ENCODE measurements at places on chromosomes 2 and 18.

- no peak for DNase-seq
Observed at GRCh38 chr2:200172944-200173581, 133.4 kb upstream of the SPATS2L start.

- DNase-seq, result no peak
Observed at GRCh38 chr2:127695491-127696472, 5.5 kb upstream of the SFT2D3 start.

DNA sequence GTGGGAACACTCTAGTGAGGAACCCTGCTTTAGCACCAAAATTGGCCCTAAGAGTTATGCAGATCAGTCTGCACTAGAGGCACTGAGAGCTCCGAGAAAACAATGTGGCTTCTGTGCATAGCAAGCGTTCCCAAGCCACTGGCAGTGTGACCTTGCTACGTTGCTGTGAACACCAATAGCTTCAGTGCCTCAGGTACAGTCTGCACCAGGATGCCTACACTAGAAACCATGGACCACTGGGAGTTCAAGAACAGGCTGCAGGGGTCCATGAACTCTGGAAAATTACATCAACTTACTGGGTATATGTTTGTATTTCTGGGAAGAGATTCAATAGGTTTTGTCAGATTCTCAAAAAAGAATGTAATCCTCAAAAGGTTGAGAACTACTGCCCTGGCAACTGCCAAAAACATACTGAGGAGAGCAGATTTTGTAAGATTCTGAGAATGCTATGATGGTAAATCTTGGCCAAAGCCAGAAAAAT lies 18.3 kb upstream of the SP3 start:
- DNase-seq, result no peak

- no peak for DNase-seq
Observed at GRCh38 chr18:65282096-65282495, 468.7 kb upstream of the CDH7 start.

- no peak for DNase-seq
Observed at GRCh38 chr2:175698061-175698460, 304.0 kb downstream of the LNPK start.

GRCh38 chr18:43278355-43278754 lies 1.1 kb upstream of the SYT4 start:
- DNase-seq, result no peak

DNA sequence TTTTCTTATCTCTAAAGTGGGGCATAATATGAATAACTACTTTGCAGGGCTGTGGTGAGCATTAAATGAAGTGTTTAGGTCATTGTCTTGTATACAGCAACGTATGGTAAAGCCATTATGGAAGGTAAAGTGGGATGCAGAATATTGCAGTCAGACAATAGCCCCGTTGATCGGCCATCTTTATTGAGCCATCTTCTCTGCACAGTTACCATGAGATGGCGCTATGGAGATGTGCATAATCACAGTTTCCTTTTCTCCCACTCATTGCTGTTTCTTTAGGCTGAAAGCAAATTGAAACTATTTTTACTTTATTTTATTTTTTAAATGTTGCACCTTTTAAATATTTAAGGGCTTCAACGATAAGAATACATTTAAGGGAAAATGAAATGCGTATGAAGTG lies 108.9 kb downstream of the THSD7B start:
- no peak for DNase-seq

GRCh38 chr2:219225350-219225749 lies 4.1 kb downstream of the ATG9A start:
- DNase-seq, result no peak

GRCh38 chr18:43751203-43751602 lies 473.9 kb upstream of the SYT4 start:
- DNase-seq, result no peak

GRCh38 chr2:214450118-214450894 lies 39.5 kb downstream of the VWC2L start:
- DNase-seq, result no peak

GRCh38 chr2:225425284-225425683 lies 25.8 kb downstream of the NYAP2 start:
- no peak for DNase-seq

- DNase-seq, result no peak
Observed at GRCh38 chr2:215366440-215367032, 54.7 kb downstream of the ATIC start.

DNA sequence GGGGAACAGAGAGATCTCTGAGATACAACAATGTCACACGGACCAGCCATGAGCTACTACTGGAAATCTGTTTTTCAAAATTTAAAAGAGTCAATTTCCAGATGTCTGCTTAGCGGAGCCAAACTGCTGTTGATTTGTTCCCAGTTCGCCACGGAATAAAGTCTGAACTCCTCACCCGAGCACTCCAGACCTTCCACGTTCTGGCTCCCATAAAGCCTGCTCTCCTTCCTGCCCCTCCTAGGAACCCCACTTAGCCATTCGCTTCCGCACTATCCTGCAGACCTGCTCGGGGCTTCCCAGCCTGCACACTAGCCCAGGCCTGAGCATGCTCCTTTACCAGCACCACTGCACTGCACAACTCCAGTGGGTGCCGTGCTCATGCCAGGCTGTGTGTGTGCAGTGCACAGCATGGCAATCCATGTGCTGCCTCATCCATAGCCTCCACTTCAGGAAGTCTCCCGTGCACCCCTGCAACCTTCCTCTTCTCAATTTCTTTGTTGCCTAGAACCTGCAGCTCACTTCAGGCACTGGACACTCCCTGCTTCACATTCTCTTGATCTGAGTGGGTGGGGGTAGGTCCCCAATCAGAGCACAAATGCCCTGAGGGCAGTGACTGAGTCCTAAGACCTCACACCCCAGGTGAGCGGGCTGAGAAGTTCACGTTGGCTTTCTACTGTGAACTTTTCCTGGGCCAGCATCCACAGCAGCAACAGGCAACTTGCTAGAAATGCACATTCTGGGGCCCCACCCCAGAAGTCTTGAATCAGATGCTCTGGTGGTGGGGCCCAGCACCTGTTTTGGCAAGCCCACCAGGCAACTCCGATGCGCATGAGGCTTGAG lies 53.7 kb downstream of the ZBTB7C start:
- no peak for DNase-seq

DNA sequence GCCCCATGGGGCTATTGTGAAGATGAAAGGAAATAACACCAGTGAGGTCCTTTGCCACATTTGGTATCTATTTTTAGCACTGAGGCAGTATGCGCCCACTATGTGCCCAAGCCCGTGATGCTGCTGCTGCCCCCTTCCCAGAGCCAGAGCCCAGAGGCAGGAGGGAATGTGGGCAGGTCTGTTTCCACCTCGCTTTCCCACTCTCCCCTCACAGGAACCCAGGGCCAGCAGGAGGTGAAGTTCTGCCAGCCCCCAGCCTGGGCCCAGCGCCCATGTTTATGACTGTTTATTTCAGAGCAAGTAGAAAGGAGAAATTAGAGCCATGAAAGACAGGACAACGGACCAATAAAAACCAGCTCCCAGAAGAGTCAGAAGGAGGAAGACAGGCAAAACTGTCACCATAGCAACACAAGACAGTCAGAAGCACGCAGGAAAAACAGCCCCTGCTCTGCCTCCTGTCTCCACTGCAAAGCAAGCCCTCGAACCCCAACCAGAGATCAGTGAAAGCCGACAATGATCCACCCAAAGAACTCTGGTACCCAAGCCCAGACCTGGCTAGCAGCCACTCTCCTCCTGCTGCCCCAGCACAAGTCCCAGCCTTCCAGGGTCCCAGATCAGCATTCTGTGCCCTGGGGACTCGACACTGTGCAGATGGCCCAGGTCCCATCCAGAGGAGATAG lies 1.4 kb downstream of the CYRIA start:
- DNase-seq, result no peak

DNA sequence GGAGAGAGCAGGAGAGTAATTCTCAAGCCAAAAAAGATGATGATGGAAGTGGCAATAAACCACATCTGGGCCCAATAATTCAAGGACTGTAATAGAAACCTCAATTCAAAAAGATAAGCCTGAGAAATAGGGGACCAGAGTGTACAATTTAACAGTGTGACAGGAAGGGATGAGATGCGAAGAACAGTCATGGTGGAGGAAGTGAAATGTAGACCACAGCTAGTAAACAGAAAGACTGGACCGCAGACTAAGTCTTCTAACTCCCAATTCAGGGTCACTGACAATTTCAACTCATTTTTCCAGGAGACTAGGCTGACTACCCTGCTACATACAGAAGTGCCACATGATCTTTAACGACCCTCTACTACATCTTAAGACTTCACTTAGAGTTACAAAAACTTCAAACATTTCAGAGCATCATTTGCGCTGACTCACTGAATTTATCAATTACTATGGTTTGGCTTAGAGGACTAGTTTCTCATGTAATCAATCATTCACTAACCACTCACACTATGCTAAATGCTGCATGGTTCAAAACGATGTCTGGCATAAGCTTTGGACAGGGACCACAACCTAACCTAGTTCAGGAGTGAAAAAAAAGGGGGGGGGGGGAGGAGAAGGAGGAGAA lies 9.0 kb downstream of the CUL3 start:
- DNase-seq, result no peak

DNA sequence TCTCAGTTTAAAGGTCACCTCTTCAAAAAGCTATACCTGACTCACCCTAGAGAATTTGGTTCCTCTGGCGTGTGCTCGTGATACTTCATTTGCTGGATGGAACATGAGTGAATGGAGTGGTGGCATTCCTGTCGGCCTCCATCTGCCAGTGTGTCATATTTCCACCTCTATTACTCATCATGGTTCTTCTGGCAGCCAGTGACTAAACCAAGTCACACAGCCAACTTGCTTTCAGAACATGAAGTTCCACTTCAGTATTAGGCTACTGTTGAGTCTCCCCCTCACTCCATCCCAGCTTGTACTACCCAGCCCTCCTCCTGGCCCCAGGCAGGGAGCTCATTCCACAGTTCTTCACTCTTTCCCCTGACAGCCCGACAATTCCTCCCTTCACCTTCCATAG lies 169.8 kb downstream of the MREG start:
- no peak for DNase-seq

- no peak for DNase-seq
Observed at GRCh38 chr18:76162886-76163285, 332.2 kb downstream of the ZNF516 start.

GRCh38 chr2:3201281-3201680 lies 176.3 kb downstream of the EIPR1 start:
- DNase-seq, result no peak

DNA sequence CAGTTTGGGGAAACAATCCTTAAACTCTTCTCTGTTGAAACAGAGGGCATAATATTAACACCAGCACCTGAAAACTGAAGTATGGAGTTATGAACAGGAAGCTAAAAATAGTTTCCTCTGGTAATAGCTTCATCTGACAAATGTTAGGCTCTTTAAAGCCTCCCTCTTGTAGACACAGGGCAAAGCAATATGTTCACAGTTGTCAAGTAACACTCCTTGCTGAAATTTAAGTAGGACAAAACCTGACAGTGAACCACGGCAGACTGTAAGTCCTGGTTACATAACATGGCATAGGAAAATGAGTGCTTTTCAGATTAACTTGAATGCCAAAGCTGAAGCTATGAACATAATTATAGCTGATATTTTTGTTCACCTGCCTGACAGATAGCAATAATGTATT lies 172.9 kb downstream of the CMPK2 start:
- DNase-seq, result no peak

- no peak for DNase-seq
Observed at GRCh38 chr2:33444967-33445366, 31.5 kb upstream of the RASGRP3 start.

DNA sequence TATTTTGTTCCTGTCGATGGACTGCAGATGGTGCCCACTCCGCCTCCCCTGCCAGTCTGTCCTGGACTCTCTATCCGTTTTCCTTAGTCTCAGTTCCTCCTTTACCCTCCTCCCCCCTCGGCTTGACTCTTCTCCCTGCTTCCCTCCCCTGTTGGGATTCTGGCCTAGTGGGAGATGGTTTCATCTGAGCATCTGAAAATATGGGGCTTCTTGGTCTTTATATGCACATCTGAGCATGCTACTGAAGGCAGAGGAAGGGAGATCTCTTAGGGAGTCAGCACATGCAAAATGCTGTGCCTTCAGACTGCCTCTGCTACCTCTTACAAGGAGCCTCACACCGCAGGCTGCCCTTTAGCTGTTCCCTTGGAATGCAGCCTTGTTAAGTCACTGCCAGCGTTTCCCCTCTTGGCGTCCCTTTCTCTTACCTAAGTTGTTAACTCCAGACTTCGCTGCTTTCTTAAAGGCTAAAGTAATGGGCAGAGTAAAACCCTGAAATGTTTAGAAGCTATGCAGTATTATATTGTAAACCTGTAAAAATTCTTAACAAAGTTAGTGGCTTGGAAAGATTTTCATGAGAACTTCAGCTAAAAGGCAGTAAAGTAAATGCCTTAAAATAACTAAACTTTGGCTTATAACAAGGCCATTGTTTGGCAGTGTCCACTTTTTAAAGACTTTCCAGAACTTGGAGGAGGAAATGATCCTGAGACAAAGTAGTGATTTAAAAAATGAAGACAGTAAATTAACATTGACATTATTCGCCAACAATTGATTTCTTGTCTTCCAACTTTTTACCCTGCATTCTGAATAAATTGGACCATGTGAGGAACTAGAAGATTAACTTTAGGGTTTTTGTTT lies 49.8 kb downstream of the LDLRAD4 start:
- DNase-seq, result no peak

GRCh38 chr18:61064911-61065310 lies 268.3 kb upstream of the CDH20 start:
- DNase-seq, result no peak

DNA sequence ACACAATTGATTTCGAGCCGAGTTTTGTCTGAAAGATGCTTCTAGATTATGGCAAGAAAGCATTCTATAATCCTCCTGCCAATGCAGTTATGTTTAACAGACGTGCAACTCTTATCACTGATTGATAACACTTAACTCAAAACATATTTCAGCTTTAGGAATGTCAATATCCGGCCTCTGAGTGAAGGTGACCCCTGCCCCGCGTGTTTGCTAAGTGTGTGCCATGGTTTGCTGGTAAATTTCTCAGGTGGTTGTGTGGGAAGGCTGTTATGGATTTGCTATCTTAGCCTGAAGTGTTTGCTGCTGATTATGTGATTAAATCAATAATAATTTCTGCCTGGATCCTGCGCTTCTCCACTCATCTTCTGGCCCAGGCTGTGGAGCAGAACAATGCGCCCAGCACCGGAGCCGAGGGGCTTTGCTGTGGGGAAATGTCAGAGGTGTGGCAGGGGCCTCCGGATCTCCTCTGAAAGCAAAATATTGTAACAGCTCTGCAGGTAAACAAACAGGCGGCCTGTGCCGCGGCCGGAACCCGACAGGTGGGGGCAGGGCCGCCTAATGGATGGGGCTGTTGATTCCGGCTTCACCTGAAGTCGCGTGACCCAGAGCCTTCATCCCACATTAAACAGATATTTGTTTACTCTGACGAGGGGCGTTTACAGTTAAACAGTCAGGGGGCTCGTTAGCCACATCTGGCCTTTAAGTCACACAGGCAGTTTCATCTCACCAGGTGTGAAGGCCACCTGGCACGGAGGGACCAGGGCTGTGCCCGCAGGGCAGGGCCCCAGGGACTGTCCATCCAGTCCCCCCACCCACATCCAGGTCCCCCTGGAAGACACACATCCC lies 210.7 kb upstream of the SALL3 start:
- DNase-seq, result no peak

DNA sequence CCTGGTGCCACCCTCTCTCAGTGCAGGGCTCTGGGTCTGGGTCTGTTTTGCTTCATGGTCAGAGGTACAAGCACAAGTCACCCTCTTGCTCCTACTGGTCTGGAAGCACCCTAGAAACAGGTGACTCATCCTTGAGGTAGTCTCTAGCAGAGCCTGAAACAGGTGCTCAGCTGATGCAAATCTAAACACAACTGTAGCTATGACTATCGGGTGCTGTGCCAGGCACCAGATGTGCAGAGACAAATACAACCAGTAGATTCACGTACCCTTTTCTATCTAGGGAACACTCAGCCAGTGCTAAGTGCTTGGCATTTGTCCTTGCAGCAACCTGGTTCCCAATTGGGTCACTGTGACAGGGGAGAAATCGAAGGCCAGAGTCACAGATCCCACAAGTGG lies 140.9 kb upstream of the MYCN start:
- no peak for DNase-seq
